MV-4-11 (cell line): ENCODE measurements at places on chromosomes 1 and 21.
A peak's percentile ranks its signal among the peaks of the same experiment; 100 is the strongest.

GRCh38 chr1:228077565-228078330 lies 4.8 kb upstream of the ARF1 start:
- no peak for DNase-seq

DNA sequence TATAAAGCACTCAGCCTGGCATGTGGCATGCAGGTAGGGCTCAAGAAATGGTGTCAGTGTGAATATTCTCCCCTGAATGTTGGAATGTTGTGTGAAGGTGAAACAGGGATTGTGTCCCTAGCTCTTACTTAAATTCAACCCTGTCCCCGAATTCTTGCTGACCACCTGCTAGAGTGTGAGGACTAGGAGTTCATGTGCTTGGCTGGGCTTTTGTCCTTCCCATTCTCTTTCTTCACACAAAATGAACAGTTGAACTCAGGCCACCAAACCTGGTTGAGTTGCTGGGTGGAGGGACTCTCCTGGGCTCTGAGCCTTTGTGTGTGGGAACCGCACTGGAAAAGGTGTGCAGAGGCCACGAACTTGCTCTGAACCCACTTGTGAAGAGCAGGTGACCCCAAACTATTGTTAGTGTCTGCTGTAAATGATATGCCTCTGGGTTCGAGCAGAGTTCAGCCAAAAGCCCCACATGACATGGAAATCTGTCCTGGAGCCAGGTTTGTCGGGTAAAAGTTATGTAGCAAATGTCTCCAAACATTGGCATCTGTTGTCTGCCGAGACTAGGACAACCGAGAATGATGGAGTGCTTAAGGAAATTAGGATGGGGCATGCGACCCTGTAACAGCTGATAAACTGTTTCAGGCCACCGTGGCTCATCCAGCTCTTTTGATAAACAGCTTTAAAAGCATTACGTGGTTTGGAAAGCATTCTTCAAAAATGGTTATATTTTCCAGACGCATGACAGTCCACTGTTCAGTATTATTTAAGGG lies 144.2 kb downstream of the DHRS3 start:
- no peak for DNase-seq

DNA sequence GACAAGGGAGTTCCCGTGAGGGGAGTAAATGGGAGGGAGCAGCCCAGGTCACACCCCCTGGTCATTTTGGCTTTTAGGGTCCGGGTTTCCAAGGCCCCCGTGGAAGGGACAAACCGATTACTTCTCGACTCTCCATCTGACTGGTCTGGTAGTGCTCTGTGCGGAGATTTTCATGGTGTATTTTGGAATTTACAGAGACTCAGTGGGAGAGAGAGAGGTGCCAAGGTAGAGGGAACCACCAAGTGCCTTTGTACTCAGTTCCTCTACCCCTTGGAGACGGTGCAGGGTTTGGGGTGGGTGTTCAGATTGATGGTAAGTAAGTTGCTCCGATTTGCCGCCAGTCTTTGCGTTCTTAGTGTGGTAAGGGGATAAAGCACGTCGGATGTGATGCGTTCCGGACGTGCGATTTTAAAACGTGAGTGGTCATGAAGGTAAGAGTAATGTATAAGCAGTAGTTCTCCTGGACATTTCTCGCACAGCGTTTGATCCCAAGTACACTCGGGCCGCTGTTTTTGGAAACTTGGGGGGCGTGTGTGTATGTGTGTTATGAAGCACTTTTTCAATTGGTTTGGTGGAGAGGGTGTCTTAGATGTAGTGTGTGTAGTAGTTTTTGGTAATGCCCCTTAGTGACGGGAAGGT lies 682 bp downstream of the SUCO start:
- no peak for DNase-seq

- DNase-seq = no peak
Observed at GRCh38 chr1:77673716-77674355, 8.6 kb downstream of the ZZZ3 start.

GRCh38 chr1:172390683-172391551 lies 29.6 kb upstream of the C1orf105 start:
- DNase-seq = no peak

DNA sequence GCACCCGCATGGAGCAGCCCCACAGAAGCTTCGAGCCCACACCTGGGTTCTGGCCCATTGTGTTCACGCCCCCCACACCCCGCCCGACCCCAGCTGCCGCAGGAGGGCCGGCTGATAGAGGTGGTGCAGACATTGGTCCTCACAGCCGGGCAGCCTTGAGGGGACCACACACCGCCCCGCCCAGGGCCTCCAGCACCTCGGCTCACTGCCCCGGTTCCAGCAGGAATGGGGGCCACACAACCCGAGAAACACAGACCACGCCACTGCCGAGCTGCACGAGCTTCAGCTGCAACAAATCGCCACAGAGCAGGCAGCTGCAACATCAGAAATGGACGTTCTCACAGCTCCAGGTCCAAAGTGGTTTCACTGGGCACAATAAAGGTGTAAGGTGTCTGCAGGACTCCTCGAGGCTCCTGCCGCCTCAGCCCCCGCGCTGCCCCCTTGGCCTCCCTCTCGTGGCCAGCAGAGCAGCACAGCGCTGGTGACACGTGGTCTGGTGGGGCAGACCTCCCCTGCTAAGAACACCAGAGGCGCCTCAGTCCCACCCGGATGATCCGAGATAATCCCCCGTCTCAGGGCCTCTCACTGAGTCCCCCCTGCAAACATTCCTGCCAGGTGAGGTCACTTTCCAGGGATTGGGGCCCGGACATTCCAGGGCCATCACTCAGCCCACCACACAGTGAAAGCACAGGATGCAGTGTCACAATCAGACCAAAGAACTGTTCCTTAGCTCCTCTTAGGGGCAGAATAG lies 62.3 kb upstream of the ADARB1 start:
- DNase-seq = no peak

GRCh38 chr1:109312978-109313775 lies 6.4 kb upstream of the MYBPHL start:
- DNase-seq = peak; percentile 56

GRCh38 chr21:35932232-35932911 lies 128.0 kb downstream of the SETD4 start:
- DNase-seq = peak; percentile 100

DNA sequence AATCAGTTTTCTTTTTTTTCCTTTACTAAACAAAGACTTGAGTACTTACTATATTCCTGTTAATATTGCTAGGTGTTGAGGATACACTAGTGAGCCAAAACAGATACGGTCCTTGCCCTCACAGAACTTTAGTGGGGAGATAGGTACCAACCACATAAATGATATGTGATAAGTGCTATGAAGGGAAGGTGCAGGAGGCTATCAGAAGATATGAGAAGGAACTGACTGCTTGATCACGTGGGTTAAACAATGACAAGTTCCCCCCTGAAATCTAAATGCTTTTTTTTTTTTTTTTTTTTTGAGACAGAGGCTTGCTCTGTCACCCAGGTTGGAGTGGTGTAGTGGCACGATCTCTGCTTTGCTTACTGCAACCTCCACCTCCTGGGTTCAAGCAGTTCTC lies 25.0 kb downstream of the RBM15 start:
- DNase-seq = no peak

GRCh38 chr21:31450980-31451379 lies 106.9 kb upstream of the TIAM1 start:
- DNase-seq = no peak
